ENCODE measurements at places on chromosomes 12 and 14.

DNA sequence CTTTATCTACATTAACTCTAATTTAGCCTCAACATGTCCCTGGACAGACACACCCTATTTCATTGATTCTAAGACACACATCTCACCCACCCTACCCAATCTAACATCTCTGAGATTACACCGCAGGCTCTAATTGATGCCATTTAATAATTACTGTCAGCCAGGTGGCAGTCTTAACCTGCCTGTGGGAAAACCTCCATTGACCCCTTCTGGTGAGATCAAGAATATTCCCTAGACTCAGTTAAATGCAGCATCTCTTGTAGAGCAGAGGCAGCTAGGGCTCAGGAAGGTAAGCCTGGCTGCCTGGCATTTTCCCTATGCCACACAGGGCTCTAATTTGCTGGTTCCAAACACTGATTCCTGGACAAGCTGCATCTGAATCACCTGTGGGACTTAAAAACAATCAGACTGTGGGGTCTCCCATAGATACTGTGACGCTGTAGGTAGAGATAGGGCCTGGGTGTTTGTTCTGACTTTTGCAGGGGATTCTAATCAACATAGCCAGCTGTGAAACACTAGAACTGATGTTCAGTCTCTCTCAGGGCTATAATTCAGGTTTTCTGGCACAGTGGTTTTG lies 14.3 kb downstream of the MCRS1 start:
- DNase-seq: peak; percentile 40

DNA sequence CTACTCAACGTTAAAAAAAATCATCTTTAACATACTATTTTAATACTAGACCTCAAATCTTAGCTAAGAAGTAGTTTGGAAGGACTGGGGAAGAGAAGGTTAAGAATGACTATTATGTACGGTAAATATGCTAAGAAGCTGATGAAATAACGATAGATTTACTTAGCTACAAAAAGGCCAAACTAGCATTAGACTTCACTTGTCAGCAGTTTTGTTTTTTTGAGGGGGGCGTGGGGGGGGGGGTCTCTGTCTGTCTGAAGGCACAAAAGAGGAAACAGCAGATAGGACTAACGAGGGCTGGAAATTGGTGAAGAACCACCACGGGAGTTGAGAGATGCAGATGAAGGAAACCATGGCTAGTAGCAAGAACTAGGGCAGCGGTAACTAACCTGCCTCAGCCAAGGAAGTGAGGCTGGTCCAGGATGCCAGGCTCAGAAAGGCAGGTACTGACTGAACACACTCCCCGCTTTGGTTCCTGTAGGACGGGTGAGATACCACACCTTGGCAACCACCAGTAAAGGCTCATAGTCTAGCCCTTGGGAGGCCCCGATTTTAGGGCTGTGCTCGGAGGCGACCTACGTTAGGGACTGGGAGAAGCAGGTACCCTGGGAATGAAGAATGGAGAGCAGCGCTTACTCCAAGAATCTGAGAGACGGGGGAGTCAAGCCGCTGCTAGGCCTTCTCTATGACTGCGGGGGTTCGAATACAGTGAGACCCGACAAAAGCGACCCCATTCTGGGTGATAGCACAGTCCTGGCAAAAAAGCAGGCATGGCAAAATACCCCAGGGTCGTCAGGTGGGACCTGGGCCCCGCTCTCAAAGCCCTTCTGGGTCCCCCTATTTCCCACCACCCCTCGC lies 675 bp downstream of the NEDD8 start:
- peak; percentile 8 for DNase-seq

DNA sequence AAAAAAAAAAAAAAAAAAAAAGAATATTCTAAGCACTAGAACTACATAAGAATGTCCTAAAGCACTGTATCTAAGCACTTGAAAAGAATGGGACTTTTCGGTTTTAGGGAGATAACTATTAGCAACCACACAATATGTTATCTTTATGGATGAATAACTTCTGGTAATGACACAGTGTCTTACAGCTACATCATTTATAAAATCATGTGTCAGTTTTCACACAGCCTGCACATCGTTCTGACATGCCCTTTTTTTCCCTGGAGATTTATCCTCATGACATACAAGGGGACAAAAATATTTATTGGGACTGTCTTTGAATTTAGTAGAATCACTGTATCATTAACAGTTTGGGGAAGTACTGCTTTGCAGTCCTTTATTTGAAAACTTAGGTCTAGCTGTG lies 17.3 kb downstream of the TMEM19 start:
- DNase-seq: no peak

DNA sequence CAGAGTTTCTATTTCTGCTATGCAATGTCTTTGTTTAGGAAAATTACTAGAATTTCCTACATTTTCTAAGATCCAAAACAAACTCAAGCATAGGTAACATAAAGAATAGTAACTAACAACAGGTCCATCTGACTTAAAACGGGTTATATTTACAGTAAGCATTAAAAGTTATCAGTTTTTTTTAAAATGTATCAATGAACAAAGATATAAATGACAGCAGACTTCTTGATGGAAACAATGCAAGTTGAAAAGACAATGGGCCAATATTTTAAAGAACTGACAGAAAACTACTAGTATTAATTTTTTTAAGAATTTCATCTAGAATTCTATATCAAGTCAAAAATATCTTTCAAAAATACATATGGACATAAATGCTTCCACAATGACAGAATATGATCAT lies 367.1 kb upstream of the MGAT4C start:
- no peak for DNase-seq

DNA sequence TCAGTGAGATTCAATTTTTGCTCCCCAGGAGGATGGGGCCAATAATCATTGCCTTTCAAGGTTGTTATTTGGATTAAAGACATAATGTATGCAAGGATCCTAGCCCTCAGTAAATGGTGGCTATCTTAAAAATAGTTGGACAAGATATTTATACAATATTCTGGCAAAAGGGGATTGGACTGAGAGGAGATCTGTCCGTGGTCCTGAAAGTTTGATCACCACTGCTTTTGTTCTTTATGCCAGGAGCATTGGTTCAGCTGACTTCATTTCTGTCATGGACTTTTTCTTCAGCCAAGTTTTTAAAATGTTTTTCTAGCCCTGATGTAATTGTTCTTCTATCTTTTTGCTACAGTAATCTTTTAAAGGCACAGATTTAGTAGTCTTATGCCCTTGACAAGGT lies 70.2 kb upstream of the TCL1A start:
- peak; percentile 4 for DNase-seq

DNA sequence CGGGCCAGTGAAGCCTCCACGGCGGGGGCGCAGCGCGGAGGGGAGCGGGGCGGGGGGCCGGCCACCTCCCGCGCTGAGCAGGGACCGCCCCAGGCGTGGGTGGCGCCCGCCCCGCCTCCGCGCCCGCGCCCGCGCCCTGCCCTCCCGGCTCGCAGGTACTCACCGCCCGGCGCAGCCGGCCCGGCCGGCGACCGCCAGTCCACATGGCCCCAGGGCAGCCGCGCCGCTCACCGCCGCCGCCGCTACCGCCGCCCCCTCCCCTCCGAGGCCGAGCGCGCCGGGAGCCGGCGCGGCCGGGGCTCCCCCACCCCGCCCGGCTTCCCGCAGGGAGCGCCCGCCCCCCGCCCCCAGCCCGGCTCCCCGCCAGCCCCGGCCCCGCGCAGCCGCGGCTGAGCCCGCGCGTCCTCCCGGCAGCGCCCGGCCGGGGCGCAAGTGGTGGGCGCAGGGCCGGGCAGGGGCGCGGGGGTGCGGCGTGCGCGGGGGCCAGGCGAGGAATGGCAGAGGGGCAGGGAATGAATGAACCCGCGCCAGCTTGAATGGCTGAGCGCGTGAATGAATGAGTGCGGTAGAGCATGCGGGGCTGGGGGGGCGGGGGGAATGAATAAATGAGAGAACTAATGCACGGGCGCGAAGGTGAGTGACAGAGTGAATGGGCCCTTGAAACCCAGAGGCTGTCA lies at the start of gene BEGAIN:
Gene BEGAIN (minus strand): TSS at position 332 of the 677 bp plus-strand sequence. CDS start 127 bp downstream, at position 205.
- DNase-seq: peak; percentile 20

GRCh38 chr12:131132118-131132892 lies 178.6 kb downstream of the ADGRD1 start:
- DNase-seq: peak; percentile 78

DNA sequence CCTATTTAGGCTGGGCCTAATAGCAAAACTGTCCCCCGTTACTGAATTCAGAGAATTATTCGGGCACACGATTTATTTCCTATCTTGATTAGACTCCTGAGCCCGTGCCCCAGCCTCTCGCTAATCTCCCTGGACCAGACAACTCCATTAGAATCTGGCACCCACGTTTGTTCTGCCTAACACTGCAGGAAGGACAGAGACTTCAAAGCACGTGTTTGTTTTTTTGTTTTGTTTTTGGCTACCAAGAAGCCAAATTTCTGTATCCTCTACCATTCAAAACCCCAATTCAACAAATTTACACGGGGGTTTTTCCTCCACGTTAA lies 4.8 kb downstream of the USP44 start:
- no peak for DNase-seq

DNA sequence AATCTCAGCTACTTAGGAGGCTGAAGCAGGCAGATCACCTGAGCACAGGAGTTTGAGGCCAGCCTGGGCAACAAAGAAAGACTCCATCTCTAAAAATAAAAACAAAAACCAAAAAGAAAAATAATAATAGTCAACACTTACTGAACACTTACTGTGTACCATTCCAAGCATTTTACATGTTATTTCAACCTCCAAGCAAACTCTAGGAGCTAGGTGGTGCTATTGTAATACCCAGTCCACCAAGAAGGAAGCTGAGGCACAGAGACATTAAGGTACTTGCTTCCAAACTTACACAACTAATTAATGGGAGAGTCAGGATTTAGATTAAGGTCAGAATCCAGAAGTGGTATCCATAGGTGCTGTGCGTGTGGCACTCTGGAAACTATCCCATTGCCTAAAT lies 13.7 kb upstream of the OR6J1 start:
- no peak for DNase-seq

DNA sequence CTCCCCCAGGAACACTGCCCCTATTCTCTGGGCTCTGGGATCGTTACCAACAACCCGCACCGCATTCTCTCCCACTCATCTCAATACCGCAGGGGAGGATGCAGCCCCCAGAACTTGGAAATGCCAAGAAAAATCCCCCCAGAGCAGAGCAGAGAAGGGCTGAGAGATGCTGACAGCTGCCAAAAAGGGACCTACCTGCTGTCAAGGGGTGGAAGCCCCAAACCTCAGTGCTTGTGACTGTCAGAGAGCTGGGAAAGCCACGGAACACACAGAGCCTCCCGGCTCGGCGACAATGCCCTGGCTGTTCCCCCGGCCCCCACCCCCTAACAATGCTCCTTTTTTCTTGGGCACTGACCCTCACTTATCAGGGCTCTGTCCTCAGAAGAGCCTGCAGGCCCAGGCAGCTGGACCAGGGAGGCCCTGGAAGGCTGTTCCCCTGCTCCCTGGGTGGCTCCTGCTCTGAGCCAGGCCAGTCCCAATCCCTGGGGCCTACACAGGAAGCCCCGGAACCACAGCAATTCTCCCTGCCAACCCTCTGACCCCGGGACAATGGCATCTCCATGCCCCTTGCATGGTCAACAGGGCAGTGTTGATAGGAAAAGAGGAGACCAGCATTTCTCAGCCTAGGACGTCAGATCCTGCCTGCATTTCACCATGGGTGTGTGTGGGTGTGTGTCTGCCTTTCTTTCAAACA lies 78.9 kb downstream of the ITPK1 start:
- no peak for DNase-seq

DNA sequence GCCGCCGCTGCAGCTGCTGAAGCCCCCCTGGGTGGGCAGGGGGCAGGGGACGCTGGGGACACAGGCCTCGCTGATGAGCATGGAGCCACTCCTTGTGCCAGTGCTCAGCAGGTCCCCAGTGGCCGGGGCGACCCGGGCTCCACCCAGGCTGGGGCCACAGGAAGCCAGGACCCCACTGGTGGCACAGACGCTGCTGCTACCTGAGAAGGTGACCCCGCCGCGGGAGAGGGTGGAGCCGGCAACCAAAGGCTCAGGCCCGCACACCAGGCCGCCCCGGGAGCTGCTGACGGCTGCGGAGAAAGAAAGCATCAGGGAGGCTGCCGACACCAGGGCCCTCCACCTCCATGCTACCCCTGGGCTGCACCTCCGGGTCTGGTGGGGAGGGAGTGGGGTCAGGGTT lies 7.4 kb downstream of the KRT84 start:
- no peak for DNase-seq

DNA sequence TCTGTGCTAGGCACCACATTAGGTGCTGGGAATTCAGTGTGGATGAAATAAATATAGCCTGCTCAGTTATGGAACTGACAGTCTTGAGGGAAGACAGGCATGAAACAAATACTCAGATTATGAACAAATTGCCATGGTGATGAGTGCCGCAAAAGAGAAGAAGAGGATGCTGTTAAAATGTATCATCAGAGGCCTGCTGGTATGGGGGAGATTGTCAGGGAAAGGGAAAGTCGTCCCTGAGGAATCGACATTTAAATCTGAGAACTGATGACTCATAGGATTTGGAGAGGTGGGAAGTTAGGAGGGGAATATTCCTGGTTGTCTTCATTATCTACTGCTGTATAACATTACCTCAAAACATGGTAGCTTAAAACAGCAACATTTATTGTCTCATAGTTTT lies 42.0 kb downstream of the PPP1R36 start:
- DNase-seq: no peak

DNA sequence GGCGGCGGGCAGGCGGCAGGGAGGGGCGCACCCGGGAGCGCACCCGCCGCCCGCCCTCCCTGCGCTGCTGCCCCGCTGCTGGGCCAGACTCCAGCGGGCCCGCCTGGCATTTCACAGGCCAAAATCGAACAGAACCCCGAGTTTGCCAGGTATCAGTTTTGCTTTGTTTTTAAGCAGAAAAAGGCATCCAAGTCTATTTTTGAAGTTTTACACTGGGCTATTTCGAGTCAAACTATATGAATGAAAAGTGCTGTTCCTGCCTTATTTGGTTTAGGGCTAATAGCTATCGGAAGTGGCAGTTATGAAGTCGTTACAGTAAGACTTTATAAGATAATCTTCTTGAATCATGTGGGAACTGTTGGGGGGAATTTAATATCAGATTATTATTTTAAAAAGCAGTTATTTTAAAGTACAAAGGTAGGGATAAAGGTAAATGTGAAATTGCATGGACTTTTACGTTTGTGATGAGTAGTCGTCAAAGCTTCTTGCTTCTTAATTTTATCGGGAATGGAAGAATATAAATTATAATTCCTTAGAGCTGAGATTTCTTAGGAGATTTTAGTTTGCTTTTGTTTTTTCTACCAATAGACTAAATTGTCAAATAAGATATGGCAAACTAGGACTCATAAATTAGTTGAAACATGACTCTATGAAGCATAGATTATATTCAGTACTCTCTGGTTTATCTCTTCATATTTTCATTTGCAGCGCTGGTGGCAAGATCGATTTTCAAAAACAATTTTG lies 1.1 kb downstream of the MSRB3 start:
- no peak for DNase-seq

DNA sequence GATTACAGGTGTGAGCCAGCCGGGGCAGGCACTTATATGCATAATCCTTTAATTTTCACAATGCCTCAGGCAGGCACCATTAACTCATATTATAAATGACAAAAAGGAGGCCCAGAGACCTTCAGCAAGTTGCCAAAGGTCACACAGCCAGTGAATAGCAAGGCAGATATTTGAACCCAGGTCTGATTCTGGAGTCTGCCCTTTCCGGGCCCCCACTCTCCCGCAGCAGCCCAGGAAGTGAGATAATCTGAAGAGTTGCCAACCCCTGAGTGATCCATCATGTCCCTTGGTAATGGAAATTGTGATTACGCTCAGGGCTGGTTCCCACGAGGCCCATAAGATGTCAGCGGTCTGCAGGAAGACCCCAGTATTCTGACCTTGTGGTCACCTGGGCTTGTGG lies 95.3 kb upstream of the MED13L start:
- no peak for DNase-seq

All from CD4-positive, alpha-beta T cell treated with Interleukin-17A for 4 hours (primary cell).